ENCODE measurements at places on chromosomes 5 and 9. TPM values are rescaled to one million over a fixed set of nuclear protein-coding genes. Genes with fewer than 3 reads are reported as not detected.

Gene TMEM174
- total RNA-seq: 1.1 TPM

Gene TLE1
- 52.5 TPM for total RNA-seq

DNA sequence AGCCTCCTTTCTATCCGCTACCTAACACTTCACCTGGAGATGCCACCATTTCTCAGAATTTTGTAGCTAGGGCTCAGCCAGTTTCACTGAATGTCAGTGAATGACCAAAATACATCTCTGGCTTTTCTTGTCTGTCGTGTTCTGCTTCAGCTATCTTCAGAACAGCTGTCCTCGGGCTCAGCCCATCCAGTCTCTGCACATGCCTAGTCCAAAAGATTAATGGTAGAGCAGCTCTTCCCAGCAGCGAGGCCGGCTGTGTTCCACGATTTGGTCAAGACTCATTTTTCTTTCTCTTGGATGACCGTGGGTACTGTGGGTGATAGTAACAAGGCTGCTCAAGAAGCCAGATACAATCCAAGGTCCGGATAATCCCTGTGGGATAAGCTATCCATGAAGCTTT lies 342.8 kb downstream of the GABRG2 start:
- no peak for DNase-seq

- DNase-seq: peak; percentile 31
Observed at GRCh38 chr5:1001406-1002270, 7.0 kb upstream of the NKD2 start.

DNA sequence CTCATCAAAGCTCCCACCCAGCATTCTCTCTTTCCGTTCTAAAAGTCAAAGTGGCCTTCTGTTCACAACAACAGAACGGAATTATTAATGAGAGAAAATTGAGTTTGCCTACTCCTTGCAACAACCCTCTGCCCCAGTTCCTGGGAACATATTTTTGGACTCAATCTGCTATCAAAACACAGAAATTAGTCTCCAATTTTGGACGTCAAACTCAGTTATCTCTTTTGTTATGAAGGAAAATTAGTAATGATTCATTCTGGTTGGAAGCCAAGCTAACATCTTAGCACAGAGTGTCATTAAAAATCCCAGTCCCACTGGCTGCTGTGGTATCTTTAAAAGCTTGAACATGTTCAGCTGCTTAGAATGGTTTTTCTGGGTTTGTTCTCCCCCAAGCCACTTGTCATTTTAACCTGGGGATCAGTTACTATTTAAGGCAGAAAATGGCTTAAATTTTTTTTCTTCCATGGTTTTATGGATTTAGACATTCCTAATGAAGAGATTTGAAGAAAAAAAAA lies 343.2 kb downstream of the TRIM32 start:
- no peak for DNase-seq

- no peak for DNase-seq
Observed at GRCh38 chr5:135362102-135362501, 36.9 kb downstream of the MACROH2A1 start.

DNA sequence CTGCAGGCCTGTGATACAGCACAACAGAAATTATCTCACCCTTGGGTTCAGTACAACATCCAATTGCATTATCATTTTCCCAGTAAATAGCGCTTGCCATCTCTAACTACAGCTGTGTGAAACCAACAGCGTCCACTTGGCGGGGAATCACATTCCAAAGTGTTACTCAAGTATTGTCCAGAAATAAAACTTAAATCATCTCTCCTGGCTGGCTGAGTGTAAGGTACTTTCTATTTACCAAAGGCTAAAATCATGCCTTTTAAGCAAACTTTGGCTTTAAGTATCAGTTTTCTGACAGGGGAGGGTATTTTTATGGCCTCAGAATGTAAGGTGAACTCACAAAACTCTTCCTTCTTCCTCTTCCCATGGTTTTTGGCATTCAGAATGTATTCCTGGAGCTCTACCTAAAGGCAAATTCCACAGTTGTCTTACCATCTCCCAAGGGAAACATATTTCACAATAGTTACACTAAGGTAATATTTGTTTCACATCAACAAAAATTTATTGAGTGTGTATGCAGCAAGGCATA lies 205.6 kb upstream of the MPDZ start:
- DNase-seq: no peak

DNA sequence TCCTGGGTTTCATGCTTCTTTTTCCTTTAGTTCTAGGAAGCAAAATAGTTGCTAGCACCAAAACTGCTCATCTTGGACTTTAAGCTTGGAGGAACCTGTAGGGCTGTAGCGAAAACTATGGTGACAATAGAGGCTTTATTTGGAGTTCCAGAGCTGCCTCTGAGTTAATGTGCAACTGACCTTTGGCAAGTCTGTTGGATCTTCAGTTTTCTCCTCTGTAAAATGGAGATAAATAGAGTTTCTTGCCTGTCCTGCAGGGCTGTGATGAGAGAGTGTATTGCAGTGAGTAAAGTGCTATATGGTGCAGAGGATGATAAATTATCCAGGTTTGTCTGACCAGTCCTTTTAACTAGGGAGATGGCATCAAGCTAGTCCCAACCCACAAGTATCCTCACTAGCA lies 417.0 kb downstream of the MAN2A1 start:
- DNase-seq: no peak

DNA sequence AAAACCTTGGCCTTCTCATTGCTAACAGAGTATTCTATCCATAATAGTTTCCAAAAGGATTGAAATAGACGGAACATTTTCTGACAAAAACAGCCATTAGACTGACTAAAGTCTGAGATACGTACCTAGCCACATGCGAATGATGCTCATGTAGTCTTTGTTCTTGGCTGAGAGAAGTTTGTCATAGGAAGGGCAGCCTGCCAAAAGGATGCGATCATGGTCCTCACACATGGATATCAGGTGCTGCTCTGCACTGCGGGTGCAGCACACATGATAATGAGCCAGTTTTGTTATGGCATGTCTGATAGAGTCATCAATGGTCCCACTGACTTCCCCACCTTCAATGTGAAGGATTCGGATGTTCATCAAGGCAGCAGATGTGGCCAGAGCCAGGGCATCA lies 12.3 kb downstream of the GNE start:
- DNase-seq: no peak

Gene UAP1L1
- total RNA-seq: 12.7 TPM

- no peak for DNase-seq
Observed at GRCh38 chr9:89317282-89317681, 1.0 kb upstream of the SECISBP2 start.

- DNase-seq: no peak
Observed at GRCh38 chr9:136354592-136355085, 8.9 kb downstream of the DNLZ start.

DNA sequence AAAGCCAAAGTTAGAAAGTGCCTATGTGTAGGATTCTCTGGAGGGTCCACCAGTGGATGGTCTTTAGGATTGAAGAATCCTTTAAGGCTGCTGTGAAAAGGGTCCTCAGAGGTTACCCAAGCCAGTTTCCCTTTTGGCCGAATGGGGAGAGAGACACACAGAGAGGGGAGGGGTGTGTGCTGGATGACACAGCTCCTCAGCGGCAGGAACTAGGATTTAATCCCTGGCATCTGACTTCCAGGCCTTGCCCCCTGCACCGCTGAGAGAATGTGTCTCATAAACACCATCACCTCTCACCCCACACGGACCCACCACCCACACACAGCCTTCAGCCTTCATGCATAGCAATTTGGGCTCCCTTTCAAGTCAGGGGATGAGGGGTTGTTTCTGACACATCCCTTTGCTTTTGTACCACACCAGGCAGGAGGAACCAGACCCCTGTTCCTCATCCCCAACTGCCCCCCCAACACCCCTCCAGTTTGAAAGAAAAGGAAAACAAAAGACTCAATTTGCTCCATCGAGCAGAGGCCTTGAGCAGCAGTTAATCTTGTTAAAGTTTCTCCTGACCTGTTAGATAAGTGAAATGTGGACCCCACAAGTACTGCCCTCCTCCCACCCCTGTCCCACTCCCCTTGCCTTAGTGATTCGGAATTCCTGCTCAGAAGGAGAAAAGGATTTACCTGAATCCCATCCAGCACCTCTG lies 4.0 kb downstream of the PAPPA start:
- peak; percentile 16 for DNase-seq

Gene CNTNAP3B
- total RNA-seq: 26.3 TPM

All from kidney (tissue), 22 donors.